ENCODE measurements at places on chromosomes 6 and 20.

- DNase-seq, result no peak
These were observed 14.5 kb upstream of the KCNK5 start for GRCh38 chr6:39243809-39244208.

GRCh38 chr6:163520956-163521355 lies 106.4 kb downstream of the QKI start:
- DNase-seq, result no peak

GRCh38 chr6:5679270-5679669 lies 327.5 kb downstream of the NRN1 start:
- no peak for DNase-seq

- DNase-seq, result no peak
These were observed 77.3 kb upstream of the TMEM244 start for GRCh38 chr6:129938249-129939020.

DNA sequence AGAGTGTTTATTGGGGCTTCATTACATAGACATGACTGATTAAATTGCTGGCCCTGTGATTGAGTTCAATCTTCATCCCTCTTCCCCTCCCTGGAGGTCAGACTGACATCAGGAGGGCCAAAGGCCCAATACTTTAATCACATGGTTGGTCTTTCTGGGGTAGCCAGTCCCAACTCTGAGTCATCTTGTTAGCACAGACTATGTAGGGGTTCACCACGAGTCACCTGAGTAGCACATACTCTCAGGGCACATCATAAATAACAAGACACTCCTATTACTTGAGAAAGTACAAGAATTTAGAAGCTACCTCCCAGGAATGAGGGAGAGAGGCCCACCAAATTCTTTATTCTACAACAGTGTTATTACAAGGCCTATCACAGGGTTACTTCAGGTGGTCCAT lies 11.3 kb downstream of the GINS1 start:
- no peak for DNase-seq

- DNase-seq, result no peak
These were observed 106.4 kb upstream of the TAB2 start for GRCh38 chr6:149211046-149211571.

GRCh38 chr6:73624896-73625295 lies 28.9 kb downstream of the SLC17A5 start:
- DNase-seq, result no peak

DNA sequence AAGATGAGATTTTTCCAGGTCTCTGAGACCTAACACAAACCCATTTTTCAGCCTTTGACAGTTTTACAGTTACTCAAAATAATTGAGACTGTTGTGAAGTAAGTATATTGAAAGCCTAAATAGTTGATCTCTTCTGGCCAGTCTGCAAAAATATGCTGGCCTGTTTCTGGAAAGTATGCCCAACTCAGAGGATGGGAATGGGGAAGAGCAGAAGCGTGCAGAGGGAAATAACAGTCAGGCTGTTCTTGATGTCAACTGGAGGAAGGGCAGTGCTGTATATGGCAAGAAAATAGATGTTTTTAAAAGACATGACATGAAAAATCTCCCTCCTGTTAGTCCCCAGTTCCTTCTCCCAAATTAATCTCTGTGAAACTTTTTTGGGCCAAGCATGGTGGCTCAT lies 3.8 kb downstream of the GID8 start:
- no peak for DNase-seq

Data from dermis microvascular lymphatic vessel endothelial cell (primary cell).